Fibroblast of mammary gland (primary cell): ENCODE measurements at places on chromosomes 13 and 19.

DNA sequence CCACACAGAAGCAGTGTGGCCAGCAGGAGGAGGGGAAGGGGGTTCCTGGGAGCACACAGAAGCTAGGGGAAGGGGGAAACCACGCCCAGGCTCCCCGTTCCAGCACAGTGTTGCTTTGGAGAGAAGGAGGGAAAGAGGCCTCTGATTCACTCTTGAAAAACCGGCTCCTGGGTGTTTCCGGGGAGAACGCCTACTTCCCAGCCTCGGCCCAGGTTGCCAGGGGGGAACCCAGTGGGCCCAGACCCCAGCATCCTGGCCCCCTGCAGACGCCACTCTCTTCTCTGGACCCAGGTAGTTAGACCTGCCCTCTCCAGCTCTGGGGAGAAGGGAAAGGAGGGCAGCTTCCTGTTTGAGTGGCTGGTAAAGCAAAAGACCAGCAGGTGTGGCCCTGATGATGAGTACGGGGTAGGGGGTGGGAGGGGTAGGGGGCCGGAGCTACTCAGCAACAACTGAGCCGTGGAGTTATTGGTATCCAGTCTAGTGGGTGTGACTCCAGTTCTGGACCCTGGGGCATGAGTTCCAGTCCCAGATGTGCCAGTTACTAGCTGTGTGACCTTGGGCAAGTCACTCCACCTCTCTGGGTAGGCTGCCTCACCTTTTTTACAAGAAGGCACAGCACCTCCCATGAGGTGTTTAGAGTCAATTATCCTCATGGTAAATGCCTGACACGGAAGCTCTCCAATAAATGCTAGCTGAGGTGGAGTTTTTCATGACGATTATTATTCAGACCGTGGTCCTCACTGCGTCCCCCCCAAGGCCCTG lies 836 bp downstream of the GIPC1 start:
- no peak for DNase-seq

DNA sequence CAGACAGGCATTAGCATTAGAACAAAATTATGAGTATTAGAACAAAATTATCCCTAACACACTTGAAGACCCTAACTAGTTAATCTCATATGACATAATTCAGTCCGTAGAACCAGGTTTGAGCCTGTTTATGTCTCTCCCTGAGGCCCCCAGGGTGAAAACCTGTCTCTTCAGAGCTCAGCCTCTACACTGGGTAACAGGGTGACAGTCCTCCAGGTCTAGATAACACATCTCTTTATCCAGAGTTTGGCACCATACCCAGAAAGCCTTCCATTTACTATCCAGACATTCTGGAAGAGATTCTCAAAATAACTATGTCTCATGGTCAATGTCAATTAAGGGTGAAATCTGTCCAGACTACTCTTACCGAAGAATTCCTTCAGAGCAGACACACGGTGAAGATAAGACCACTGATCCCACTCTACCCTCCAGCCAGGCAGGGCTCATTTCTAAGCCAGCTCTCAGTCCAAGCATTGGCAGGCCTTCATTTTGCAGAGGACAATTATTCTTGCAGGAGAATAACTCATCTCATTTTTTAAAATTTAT lies 1195.3 kb downstream of the EFNB2 start:
- no peak for DNase-seq

GRCh38 chr19:12698138-12698537 lies 1.7 kb upstream of the FBXW9 start:
- no peak for DNase-seq

GRCh38 chr13:94710881-94711560 lies 1.3 kb downstream of the SOX21 start:
- DNase-seq = no peak

GRCh38 chr19:16419669-16420335 lies 52.0 kb downstream of the EPS15L1 start:
- no peak for DNase-seq

GRCh38 chr13:29421118-29421517 lies 174.4 kb downstream of the SLC7A1 start:
- no peak for DNase-seq

DNA sequence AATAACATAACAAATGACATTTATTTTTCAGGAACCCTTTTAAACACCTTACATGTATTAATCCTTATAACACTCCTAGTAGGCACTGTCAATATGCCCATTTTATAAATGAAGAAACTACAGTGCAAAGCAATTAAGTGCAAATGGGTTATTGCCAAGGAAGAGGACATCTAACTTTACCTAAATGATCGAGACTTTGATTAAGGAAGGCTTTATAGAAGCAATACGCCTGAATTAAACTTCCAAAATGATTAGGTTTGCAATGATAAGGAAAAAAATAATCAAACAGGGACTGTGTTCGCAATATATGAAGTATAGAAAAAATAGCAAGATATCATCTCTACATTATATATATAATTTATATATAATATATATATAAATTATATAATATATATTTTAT lies 613.7 kb upstream of the GPC6 start:
- DNase-seq = no peak

GRCh38 chr19:41299755-41300089 lies 10.2 kb upstream of the CCDC97 start:
- peak; percentile 91 for DNase-seq

GRCh38 chr19:39199025-39199424 lies 2.3 kb downstream of the NCCRP1 start:
- DNase-seq = peak; percentile 73

DNA sequence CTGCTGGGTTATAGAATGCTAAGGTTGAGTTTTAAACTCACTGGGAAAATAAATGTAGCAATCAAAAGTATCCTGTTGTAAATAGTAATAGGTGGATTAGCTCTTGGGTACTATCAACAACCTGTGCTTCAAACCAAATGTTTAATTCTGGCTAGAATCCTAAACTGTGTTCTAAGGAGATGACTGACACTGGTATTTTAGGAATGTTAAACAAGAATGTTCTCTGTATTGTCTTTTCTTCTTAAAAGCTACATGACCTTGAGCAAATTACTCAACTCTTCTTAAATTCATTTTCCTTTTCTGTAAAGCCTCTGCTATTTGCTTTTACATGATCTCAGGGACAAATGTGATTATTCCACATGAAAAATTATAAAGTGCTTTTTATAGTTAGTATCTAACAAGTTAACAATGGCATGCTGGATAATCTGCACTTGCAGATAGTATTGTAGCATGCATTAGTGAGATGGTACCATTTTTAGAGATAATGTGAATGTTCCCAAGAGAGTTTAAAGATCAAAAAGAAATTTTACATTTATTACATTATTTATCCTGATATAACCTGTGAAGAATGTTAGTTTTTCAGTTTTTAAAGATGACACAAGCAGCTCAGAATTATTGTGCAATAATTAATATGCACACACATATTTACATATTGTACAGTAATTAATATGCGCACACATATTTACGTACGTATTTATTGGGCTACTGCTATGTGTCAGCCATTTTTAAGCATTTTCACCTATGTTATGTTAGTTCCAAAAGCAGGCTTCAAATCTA lies 13.6 kb upstream of the EPSTI1 start:
- DNase-seq = peak; percentile 28

DNA sequence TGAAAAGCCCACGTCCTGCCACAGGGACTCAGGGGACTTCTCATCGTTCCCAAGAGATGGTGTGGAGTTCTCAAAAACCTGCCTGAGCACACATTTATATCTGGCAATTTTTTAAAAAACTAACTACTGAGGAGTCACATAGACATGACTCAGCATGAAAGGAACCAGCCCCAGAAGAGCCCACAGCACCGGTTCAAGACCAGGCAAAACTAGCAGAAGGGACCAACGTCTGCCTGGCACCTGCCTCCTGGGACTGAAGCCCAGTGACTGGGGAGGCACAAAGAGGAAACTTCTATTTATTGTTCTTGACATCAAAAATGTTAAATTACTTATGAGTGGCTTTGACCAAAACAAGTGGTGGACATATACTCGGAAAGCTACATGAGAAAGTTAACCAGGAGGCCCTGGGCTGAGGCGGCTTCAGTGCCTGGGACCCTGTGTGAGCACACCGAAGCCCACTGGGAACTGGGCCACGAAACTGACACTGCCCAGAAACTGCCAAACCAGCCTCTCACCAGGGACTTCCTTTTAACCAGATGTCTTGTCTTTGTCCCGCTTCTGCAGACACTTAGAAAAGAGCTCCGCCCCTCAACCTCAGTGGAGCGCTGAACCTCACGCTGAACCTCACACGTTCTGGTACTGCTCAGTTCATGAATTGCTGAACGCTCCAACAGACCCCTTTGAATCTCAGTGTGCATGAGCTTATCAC lies 25.7 kb downstream of the C13orf46 start:
- DNase-seq = no peak

GRCh38 chr19:2145831-2146241 lies 5.5 kb downstream of the AP3D1 start:
- no peak for DNase-seq

GRCh38 chr19:273393-273792 lies 17.8 kb downstream of the PLPP2 start:
- DNase-seq = no peak

DNA sequence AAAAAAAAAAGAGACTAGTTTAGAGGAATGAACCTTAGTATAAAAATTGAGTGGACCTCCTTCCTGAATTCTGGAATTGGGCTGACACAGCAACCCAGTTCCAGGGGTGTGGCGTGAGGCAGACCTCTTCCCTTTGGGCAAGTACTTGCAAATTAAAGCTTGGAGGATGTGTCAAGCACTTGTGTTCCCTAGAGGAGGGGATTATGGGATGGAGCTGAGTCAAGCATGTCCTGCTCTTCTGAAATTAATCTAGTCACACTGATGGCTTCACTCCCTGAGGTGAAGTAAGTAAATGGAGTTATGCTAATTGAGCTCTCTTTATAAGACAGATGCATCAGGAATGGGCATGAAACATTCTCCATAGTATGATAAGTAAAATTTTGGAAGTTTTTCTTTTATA lies 107.7 kb upstream of the HTR2A start:
- peak; percentile 38 for DNase-seq

DNA sequence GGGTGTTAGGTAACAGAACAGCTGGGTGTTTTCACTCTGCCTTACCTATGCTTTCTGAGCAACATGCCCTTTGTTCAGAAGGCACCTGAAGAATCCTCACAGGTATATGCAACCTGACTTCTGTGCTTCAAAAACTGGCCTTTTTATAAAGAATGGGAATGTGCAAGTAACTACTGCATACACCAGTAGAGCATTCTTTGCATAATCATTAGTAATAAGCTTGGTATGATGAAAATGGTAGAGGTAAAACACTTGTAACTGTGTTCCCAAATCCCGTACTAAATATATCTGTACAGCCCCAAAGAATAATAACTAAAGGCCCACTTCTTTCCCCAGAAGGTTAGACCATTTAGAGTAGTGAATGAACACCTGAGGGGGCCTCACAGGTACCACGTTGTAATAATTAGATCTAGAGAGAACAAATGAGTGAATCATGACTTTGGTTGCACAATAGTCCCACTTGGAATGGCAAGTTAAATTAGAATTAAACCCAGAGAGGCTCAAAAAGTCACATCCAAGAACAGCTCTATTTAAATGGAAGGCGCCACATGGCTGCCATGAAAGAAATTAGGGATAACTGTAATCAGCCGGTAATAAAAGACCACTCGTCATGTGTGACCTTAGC lies 413.9 kb downstream of the KLF12 start:
- DNase-seq = peak; percentile 15

DNA sequence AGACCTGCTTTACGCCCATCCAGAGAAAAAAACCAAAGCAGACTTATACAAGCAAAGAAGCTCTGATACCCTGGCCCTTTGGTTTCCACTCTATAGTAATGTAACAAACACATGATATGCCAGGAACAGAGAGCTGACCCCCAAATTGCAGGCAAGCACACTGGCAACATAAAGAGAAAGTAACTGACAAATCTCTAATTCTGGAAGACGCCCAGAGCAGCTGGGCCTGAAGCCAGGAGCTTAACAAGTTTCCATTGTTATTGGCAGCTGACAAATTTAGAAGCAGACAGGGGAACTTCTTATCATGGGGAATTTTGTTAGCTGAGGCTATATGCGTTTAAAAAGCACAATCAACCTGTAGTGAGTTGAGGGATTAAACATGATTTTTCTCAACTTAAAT lies 158.0 kb downstream of the DLEU7 start:
- DNase-seq = peak; percentile 35

- DNase-seq = no peak
These were observed 115.4 kb downstream of the ABCC4 start for GRCh38 chr13:95185851-95186250.

- no peak for DNase-seq
These were observed 1.3 kb downstream of the ITGBL1 start for GRCh38 chr13:101453784-101454201.

DNA sequence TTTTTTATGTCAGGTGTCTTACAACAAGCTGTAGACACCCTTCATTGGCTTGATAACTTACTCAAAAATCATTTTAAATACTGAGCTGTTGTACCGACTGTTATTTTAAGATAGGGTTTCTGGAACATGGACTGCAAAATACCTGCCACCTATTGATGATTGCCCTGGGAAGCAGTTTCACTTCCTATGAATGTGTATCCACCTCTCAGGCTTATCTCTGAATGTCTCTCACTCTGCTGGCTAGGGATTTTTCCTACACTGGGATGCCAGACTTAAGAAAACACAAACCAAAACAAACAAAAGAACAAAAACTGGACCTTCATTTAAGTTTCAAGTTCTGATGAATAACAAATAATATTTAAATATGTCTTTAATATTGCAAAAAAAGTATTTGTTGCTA lies 663.7 kb downstream of the EFNB2 start:
- no peak for DNase-seq

- DNase-seq = peak; percentile 20
These were observed 79.3 kb upstream of the GPC6 start for GRCh38 chr13:93147298-93147645.

DNA sequence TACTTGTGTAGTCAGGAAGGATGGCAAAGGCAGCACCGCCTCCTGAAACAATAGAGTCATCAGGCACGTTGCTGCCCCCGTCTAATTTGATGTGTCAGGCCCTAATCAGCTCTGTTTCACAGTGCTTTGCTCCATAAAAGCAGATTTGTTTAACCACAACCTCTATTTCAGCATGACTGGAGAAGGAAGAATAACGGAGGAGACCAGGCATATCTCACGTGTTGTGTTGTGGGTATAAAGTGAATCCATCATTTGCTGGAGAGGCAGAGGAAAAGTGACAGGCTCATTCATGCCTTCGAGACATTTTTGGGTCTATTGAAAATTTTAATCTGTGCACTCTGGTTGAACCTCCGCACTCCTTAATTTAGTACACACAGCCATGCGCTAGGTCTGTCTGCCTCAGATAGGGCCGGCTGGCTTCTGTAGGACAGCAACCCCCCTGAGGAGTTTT lies 940.4 kb upstream of the SLC10A2 start:
- no peak for DNase-seq

- peak; percentile 92 for DNase-seq
These were observed 5.5 kb upstream of the GALP start for GRCh38 chr19:56170261-56170660.
